Stimulated activated CD4-positive, alpha-beta T cell treated with anti-CD3 and anti-CD28 coated beads, Interleukin-1b, Interleukin-23, amount 100 ng/mL, for 24 hours (primary cell): ENCODE measurements at places on chromosomes 7 and 10.

DNA sequence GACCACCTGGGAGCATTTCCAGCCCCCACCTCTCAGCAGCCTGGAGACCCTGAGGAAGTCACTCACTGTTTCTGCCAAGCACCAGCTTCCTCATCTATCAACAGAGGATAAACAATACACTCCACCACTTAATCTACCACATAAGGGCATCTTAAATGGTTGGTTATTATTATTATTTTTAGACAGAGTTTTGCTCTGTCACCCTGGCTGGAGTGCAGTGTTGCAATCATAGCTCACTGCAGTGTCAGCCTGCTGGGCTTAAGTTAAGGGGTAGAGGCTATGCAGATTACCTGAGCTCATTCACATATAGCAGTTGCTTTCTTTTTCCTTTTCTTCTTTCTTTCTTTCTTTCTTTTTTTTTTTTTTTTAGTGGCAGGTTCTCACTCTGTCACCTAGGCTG lies 59.5 kb upstream of the ELN start:
- DNase-seq: no peak

DNA sequence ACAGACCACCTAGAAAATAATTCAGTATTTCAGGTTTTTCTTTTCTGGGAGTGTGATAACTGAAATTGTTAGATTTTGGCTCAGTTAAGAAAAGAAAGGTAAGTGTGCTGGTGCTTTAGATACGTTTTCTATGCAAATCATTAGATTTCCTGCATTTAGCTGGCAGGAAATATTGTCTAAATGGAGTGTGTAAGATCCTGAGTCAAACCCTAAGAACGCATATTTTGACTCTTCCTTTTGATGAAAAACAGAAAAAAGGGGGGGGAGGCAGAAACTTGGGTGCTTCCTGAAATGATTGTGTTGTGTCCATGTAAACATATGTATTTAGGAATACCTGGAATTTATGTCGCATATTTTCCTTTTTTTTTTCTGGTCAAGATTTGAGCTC lies 1.2 kb downstream of the GRK5 start:
- no peak for DNase-seq

- no peak for DNase-seq
Observed at GRCh38 chr10:1124796-1125195, 68.6 kb downstream of the WDR37 start.

- DNase-seq: no peak
Observed at GRCh38 chr10:75612904-75613684, 181.7 kb downstream of the LRMDA start.

DNA sequence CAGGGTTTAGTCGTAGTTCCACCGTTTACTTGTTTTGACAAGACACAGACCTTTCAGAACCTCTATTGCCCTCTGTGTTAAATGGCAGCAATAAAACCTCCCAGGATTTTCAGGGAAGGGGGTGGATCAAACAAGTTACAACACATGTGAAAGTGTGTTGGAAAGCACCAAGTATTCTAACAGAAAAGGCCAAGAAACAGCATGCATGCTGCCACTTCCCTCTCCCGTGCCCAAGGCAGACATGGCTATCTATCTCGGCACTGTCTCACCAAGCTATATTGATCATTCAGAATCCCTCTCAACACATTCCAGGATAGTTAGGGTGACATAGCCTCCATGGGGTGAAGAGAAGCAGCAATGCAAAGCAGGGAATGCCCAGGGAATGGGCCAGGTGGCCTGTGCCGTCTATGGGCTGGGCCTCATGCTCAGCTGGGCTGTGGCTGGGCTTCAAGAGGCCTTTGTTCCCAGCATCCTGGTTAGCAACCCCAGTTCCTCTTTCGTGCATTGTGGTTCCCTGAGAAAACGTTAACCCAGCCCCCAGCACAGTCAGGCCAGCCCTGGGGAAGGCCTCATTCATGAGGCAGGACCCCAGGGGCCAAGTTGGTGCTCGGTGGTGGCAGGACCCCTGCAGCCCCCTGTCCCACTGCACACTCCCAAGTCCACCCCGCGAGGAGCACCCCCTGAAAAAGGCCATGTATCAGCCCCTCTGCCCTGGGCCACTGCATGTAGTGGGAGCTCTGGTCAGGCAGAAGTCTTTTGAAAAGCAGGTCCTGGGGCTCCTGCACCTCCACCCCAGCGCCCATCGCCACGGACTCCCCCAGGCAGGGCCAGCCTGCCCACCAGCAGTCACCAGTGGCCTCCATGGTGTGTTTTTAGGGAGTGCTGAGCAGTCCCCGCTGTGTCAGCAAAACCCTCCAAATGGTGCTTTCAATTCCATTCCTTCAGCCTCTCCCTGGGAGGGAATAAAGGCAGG lies 25.5 kb downstream of the VSIR start:
- no peak for DNase-seq

- no peak for DNase-seq
Observed at GRCh38 chr10:44352316-44353127, 32.4 kb downstream of the CXCL12 start.

DNA sequence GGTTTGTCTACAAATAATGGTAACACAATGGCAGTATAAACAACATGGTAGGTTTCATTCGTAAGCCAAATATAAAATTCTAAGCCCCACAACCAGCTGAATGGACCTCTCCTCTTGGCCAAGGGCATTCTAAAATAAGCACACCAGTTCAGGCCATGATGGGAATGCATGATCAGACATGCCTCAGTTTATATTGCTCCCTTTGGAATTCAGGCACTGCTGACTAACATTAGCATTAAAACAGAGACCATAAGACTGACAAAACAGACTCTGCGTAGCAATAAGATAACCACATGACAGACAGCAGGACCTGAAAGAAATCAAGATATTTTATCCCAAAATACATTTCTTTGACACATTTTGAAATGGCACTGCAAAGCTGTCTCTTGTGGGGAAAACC lies 125.8 kb downstream of the FAM107B start:
- no peak for DNase-seq

DNA sequence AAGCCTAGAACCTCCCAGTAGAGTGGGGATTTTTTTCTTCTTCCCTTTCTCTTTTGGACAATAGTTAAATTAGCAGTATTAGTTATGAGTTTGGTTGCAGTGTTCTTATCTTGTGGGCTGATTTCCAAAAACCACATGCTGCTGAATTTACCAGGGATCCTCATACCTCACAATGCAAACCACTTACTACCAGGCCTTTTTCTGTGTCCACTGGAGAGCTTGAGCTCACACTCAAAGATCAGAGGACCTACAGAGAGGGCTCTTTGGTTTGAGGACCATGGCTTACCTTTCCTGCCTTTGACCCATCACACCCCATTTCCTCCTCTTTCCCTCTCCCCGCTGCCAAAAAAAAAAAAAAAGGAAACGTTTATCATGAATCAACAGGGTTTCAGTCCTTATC lies 5.4 kb downstream of the OPN1SW start:
- DNase-seq: no peak

- DNase-seq: no peak
Observed at GRCh38 chr7:25720427-25720826, 431.6 kb upstream of the NFE2L3 start.
